Activated CD8-positive, alpha-beta memory T cell treated with anti-CD3 and anti-CD28 coated beads for 24 hours (primary cell): ENCODE measurements at places on chromosomes 12 and 14.
A peak's percentile ranks its signal among the peaks of the same experiment; 100 is the strongest.

GRCh38 chr12:104357421-104357952 is 53.9 kb downstream of the EID3 start:
- no peak for DNase-seq

DNA sequence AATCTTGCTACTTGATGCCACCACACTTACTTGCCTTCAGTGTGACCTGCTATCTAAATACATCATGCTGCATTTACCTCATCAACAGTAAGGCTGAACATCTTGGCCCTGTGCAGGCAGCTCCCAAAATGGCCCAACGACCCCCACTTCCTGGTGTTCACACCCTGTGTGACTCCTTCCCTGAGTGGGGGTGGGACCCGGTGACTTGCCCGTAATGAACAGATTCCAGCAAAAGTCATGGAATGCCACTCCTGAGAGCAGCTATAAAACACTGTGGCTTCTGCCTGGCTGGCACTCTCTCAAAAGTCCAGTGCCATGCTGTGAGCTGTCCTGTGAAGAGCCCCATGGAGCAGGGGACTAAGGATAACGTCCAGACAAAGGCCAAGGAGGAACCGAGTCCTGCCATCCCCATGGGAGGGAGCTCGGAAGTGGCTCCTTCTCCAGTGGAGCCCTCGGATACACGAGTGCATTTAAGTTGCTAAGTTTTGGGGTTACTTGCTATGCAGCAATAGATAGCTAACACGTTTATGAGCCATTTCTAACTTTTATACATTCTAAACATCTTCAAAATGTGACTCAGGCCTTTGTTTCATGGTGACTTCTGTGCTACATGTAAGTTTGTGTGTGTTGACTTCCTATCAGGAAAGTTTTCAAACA is 33.0 kb downstream of the P2RX2 start:
- no peak for DNase-seq

DNA sequence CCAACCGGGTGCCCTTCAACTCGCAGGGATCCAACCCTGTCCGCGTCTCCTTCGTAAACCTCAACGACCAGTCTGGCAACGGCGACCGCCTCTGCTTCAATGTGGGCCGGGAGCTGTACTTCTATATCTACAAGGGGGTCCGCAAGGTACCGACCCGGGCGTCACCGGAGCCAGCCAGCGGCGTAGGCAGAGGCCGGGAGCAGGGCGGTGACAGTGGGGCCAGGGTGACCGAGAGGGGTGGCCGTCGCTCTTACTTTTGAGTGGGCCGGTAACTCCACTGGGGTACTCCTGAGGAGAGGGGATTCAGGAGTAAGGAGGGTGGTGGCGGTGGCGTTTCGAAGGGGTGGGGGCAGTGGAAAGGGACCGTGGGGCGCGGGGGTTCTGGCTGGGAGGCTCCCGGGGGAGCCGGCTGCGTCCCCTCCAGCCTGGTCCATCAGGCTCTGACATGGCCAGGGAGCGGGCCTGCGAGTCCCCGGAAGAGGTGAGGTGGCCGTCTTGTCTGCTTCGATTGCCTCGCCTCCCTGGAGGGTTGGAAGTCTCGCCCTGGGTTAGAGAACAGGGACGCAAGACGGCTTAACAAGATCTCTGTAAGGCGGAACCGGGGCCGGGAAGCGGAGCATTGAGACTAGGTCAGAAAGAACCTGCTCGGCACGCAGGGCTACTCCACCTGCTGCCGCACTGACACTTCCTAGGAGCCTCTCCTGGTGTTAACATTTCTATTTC is 491 bp downstream of the WDR20 start:
- peak; percentile 74 for DNase-seq

GRCh38 chr14:57009585-57010515 is 199.6 kb upstream of the OTX2 start:
- DNase-seq = no peak

DNA sequence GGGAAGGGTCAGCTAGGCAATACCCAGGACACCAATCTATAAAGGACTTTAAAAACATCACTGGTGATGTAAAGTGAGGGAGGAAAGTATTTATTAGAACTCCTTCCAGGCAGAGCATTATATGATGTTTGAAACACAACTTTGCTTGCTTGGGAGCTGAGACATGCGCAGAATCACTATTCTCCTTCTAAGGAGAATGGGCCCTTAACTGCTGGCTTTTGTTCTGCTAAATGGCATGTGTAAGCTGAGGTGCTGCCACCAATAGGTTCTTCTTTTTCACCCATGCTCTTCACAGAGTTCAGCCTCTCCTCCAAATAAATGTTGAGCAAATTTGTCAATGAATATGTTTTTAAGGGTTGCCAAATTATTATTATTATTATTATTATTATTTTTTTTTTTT is 3.9 kb downstream of the STAC3 start:
- DNase-seq = no peak

DNA sequence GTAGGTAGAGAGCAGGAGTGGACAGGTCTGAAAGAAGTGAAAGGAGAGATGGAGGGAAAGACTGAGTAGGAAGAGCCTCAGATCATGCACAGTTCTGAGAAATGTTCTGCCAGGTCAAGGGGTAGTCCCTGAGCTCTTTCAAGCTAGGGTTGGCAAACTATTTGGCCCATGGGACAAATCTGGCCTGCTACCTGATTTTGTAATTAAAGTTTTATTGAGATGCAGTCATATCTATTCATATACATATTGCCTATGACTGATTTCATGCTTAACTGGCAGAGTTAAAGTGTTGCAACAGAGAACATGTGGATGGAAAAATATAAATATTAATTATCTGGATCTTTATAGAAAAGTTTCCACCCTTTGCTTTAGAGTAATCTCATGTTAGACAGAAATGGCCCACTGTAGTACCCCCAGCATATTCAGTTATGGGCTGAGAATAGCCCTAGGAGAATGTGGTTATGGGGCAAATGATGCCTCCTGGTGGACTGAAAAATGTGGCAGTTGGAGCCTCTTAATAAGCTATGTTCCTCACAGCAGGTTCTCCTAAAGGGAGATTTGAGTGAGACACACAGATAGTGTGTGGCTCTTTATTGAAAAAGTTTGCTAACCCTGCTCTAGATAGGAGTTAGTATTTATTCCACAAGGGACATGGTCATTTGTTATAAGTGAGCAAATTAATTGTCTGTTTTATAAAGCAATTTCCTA is 476.9 kb downstream of the LRIG3 start:
- DNase-seq = no peak

DNA sequence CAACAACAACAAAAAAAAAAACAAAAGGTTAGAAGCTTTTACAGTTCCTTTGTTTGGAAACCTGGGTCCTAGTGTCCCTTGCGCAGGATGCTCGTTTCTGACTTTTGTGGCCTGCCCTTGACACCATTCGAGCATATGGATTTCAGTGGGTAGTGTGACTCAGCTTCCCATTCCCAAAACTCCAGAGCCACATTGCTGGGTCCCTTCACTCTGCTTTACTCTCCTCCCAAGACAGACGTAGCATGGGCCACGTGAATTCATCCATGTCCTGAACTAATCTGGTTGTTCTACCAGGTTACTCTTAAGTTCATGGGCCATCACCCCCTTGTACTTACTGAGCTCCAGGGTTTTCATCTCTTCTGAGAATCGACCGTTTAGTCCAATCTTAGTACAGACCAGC is 68.0 kb upstream of the MAX start:
- no peak for DNase-seq

GRCh38 chr12:131239384-131240094 is 285.8 kb downstream of the ADGRD1 start:
- no peak for DNase-seq

- DNase-seq = no peak
These were observed 205.0 kb upstream of the CCDC196 start for GRCh38 chr14:66281036-66281776.

DNA sequence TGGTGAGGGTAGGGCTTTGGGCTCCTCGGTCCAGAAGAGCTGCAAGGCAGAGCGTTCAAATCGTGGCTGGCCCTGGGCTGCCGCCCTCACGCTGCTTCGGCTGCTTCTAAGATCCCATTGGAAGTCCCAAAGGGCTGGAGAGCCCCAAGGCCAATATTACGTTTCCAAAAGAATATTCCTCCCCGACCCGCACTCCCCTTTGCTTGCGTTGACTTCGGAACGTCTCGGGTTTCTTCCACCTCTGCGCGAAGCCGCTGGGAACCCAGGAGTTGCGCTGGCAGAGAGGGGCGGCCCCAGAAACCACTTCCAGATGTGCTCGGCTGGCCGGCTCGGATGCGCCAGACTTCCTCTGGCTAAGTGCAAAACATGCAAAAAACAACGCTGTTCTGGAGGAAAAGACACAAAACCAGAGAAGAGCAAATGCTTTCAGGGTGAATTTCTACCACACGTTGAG is at the start of gene GLT8D2:
GLT8D2 (minus strand) TSS at position 285 of the 454 bp plus-strand sequence. CDS start 30,539 bp downstream, outside the sequence.
- DNase-seq = no peak

DNA sequence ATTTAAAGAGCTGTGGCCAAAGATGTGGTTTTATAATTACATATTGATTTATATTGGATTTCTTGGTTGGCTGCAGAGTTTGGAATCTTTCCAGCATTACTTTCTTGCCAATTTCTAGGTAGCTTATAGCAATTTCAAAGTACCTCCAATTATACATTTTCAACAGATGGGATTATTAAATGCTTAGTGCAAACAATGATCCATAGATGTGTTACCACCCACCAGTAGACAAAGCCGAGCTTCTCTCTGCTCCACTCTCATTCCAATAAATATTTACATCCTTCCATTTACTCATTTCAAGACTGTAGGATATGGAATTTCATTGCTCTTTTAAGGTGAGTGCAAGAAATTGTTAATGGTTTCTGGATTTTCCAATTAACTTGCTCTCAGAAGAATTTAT is 21.6 kb upstream of the TMCC3 start:
- no peak for DNase-seq

GRCh38 chr12:31560516-31560915 is 30.4 kb downstream of the DENND5B start:
- no peak for DNase-seq

GRCh38 chr14:101294136-101294535 is 267.2 kb upstream of the DIO3 start:
- DNase-seq = no peak

DNA sequence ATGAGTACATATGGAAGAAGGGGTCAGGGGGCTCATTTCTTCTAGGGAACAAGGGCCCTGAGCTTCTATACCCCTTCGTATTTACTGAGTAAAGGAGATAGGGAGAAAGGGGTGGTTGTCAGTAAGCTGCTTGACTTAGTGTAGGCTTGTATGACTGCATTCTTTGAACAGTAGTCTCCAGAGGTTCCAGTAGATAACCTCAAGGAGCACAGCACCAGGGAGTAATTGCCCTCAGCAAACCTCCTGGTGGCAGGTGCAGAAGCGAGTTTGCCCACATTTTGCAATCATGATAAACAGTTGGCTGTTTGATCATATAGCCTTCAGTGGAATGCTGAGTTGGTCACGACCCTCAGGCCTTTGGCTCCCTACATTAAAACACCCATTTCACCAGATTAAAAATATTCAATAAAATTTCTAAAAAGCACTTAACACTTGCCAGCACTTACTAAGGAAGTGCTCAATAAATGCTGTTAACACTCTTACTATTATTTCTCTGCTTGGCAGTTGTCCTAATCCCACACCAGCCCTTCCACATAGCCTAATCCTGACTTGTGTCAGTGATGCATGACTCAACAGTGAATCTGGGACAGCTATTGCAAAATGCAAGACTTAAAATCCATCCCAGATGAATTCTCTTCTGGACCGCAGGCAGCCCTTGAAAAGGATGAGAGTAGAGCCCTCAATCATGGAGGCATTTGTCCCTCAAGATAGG is 3.7 kb upstream of the DHRS4L2 start:
- DNase-seq = no peak

- DNase-seq = no peak
These were observed 623 bp upstream of the C14orf132 start for GRCh38 chr14:96038558-96038919.

DNA sequence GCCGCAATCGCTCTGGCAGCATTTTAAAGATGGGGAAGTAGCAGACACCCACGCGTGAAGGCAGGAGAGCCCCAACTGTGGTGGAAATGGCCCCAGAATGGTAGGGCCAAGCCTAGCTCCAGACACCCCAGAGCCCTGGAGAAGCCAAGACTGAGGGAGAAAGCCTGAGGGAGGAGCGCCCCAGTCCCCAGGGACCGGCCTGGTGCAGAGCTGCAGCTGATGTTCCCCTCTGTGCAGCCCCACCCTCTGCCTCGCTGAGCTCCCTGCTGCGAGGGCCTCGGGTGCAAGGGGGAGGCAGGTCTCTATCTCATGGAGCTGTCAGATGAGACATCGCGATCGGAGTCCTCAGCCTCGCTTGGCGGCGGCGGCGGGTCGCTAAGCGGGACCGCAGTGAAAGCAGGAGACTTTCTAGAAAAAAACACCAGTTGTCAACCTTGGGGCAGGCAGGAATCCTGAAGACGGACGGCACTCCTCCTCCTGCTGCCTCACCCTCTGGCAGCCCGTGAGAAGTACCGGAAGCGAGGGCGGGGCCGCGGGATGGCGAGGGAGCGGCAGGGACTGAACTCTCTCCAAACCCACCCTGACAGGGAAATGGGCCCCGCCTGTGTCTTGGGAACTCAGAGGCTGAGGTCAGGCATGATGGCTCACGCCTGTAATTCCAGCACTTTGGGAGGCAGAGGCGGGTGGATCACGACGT is 6.0 kb downstream of the GAPDH start:
- peak; percentile 79 for DNase-seq

DNA sequence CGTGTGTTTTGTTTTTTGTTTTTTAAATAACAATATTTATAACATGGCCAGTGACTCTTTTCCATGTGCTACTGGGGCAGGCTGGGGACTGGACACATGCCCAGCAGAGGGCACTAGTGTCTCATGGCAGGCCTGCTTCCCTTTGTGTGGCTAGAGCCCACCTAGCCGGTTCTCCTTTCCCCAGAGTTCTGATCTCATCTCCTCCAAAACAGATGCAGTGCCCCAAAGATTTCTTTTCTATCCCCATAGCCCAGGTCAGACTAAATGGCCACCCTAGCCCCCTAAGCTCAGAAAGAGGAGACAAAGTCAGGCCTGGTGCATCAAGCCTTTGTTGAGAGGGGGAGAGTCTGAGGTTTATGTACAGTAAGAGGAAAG is 21.2 kb downstream of the PRPF40B start:
- peak; percentile 92 for DNase-seq

- DNase-seq = no peak
These were observed 890.1 kb downstream of the GALC start for GRCh38 chr14:87102811-87103378.

DNA sequence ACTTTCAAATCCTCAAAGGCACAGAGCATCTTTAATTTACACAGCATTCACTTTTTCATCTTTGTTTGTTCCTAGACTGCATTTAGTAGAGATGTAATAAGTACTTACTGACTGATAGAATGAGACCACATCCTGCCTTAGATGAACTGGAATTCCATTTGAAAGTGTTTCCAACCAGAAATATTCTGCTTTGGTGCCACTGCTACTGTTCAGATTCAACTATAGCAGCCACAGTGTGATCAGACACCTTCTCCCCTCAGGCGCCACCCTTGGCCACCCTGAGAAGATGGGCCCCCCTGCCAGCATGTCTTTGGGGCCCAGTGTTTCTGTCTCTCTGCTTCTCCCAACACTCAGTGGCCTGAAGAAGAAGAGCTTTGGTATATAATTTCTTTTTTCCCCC is 449.1 kb downstream of the RAD51B start:
- DNase-seq = no peak

- no peak for DNase-seq
These were observed 24.8 kb downstream of the EPYC start for GRCh38 chr12:90979951-90980350.

GRCh38 chr12:19981944-19982343 is 386.4 kb upstream of the PDE3A start:
- no peak for DNase-seq
